ENCODE measurements at places on chromosomes 7 and 10.

DNA sequence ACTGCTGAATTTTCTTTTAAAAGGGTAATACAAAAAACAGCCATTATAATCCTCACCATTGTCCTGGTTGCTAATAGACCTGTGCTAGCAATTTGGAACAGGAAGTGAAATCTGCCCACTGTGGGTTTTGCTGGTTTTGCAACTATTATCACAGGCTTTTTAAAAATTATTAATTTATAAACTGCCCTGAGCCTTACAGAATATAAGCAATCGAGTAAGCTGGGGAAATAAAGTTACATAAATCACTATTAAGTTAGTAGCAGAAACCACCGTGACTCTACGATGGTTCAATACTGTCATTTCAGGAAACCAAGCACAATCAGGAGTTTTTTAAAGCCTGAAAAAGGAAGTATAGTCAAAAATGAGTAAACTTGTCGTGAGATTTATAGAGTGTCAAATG is 62.3 kb downstream of the TMEM26 start:
- DNase-seq, result no peak

GRCh38 chr7:24325708-24326107 is 41.7 kb downstream of the NPY start:
- no peak for DNase-seq

- DNase-seq, result no peak
These were observed 186.4 kb downstream of the LRRC4 start for GRCh38 chr7:127844707-127845331.

GRCh38 chr7:91043924-91044645 is 220.1 kb upstream of the FZD1 start:
- DNase-seq, result no peak

DNA sequence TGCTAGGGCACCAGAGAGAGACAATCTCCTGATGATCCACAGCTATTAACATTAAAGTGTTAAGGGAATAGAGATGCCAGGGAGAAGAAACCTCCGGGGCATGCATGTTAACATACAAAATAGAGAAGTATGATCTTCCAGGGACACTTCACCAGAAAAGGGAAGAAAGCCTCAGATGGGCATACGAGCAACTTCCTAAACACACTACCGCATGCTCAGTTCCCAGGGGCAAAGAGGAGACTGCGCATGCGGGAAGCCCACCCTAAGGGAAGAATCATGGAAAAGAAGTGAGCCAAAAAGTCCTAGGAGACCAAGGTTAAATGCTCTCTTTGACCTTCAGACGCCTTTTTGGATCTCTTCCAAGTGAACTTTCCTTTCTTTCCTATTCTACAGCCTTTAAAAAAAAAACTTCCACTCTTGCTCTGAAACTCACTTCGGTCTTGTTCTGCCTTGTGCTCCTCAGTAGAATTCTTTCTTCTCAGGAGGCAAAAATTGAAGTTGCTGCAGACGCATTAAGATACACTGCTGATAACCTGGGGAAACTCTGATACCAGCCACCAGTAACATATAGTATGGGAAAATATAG is 1211.3 kb downstream of the REEP3 start:
- DNase-seq, result no peak

GRCh38 chr7:7966141-7966734 is 2.4 kb upstream of the GLCCI1 start:
- DNase-seq, result no peak

- no peak for DNase-seq
These were observed 11.8 kb upstream of the RRP12 start for GRCh38 chr10:97412891-97413304.

DNA sequence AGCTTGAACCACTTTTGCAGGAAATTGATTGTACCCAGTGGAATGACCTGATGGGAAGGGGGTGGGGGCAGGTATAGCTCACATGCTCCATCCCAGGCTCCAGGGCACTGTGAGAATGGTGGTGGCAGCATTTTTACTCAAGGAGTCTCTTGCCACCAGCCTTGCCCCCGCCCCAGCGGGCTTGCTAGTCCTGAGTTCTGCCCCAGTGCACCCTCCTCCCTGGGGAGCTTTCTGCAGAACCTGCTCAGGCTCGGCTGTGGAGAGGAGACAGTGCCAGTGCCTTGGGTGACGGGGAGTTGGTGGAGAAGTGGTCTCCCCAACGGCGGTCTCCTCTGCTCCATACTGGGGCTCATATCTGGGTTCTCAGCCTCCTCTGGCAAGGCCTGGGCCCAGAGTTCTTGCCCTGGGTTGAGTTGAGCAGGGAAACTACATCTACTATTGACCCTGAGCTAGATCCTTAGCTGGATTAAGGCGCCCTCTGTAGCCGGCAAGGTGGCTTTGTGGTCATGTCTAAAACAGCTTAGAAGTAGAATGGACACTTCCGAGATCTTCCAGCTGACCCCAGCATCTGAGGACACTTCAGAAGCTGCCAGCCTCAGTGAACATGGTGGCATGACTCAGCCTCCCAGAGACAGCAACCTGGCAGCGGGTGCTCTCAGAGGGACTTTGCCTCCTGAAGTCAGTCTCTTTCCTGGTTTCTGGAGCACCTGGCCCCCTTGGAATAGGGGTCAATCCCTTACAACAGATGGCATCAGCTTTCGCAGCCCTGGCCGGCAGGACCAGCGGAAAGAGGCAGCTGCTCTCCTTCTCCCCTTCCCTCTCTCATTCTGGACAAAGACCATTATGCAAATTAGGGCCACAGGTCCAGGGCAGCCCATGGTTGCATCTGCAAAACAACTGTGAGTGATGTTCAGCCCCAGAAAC is 363.4 kb upstream of the MKI67 start:
- DNase-seq, result no peak

DNA sequence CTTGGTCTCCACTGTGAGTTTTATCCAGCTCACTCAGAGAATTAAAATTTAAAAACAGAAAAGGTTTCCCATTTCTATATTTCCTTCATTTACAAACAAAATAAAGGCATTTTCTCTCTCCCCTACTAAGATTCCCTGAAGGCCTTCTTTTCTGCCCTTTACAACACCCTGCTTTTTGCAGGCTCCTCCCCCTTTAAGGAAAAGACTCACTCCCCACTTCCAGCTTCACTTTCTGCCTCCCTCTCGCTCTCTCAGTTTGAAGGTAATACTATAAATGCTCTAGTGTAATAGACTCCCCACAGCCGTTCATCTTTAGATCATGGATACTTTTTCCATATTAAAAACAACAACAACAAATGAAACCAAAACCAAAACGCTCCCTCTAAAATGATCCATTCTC is 53.3 kb downstream of the CDHR3 start:
- DNase-seq, result no peak

GRCh38 chr10:60444494-60445064 is 54.9 kb upstream of the ANK3 start:
- DNase-seq, result no peak

GRCh38 chr7:86978808-86979506 is 80.5 kb downstream of the ELAPOR2 start:
- DNase-seq, result no peak

- DNase-seq, result peak; percentile 62
These were observed 787 bp downstream of the MAGI2 start for GRCh38 chr7:79452495-79453265.

DNA sequence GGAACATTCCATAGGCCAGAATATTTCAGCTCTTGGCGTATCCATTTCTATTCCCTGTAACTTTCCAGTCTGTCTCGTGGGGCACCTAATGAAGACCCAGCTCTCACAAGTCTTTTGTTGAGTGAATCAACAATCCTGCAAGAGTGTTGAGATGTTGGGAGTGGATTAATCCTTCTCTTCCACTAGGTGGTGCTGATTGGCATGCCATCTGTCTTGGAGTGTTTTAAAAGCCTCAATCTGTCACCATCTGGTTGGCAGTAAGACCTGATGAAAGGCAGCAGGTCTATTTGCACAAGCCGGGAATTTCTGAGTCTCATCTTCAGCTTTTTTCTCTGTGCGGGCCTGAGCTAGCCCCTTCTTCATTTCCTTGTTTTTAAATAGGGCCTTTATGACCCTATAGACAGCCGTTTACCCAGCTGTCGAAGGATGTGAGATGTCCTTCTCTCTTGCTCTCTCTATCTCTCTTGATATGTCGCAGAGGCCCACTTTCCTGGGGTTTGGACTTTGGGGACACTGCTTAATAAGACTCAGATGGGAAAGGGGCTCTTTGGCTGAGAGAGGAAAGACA is 180.5 kb downstream of the ZNF365 start:
- no peak for DNase-seq

GRCh38 chr7:155576416-155576815 is 30.1 kb upstream of the CNPY1 start:
- DNase-seq, result no peak

- no peak for DNase-seq
These were observed 558.7 kb upstream of the FOXK1 start for GRCh38 chr7:4123346-4123745.

DNA sequence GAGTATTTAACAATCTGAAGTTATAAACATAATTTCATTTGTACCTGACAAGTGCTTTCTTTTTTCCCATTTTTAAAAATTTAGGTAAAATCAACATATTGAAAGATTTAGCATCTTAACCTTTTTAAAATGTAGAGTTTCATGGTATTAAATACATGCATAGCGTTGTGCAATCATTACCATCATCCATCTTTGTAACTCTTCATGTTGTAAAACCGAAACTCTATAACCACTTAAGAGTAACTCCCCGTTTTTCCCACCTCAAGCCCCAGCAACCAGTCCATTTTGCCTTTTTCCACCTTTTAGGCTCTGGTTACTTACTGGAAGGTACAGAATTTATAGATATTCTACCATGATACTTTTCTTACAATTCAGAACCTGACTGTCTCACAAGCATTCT is 892.5 kb downstream of the DNAJB9 start:
- no peak for DNase-seq

DNA sequence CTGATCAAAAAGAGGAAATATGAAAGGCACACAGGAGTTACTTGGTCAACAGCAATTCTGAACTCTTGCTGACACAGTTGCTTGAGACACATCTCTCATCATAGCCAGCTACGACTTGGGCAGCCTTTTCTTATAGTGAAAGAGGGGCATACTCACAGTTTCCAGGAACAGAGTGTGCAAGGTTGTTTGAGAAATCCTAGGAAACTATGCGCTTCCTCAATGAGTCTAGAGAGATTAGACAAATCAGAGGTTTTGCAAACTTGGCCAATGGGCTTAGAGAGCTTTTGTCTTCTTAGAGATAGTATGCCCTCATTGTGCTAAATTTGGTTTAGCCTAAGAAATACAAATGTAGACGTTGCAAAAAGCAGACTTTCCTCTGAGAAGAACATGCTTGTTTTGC is 370.4 kb downstream of the HGF start:
- no peak for DNase-seq

DNA sequence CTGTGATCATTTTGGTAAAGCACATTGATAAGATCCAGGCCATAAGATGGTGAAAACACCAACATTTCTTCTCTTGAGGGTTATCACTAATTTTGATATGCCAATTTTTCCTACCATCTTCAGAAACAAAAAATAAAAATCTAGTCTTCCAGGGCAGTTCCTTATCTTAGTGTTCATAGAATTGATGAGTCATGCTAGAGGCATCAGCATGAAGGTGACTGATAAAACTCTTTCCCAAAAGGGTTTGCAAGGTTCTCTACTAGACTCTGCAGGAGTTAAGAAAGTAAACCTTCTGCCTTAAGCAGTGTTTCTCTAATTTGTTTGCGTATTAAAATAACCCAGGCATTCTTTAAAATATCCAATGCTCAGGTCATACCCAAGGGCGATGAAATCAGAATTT is 483.1 kb upstream of the CNTNAP2 start:
- no peak for DNase-seq

DNA sequence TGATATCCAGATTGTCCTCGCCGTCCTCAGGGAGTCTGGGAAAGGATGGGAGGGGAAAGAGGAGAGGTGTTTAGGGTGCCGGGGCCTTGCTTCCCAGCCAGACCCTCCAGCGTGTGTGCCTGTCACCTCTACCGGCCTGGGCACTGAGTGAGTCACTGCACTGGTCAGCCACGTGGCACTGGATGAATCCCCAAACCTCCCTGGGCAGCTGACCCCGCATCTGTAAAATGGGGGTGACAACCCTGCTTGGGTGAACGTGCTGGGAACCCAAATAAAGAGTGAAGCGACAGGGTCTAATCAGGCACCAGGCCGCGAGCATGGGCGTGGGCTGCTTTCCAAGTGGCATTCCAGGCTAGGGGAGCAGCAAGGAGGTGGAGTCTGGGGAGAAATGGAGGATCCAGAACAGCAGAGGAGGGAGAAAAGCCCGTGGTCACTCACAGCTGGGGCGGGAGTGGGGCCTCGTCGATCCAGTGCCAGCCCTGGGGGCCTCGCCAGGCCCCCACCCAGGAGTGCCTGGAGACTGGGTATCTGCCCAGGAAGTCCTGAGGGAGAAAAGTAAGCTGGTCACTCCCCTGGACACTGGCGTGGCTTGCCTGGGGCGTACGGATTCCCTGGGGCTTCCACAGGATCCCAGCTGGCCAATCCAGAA is 29.7 kb downstream of the KLRG2 start:
- no peak for DNase-seq

DNA sequence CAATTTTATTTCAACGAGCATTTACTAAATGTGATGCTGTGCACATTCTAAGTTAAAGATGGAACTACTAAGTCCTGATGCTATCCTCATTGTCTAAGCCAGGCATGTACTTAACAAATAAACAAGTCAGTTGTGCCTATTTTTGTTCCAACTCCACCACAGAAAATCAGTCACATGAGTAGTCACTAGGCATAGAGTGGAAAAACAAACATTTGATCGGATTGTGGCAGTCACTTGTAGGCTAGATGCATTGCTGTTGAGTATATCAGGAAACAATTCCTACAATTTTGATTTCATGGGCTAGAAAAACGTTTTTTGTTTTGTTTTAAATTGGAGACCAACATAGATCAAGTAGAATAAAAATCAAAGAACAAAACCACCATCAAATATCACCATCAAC is 177.6 kb upstream of the SLC25A13 start:
- DNase-seq, result no peak

DNA sequence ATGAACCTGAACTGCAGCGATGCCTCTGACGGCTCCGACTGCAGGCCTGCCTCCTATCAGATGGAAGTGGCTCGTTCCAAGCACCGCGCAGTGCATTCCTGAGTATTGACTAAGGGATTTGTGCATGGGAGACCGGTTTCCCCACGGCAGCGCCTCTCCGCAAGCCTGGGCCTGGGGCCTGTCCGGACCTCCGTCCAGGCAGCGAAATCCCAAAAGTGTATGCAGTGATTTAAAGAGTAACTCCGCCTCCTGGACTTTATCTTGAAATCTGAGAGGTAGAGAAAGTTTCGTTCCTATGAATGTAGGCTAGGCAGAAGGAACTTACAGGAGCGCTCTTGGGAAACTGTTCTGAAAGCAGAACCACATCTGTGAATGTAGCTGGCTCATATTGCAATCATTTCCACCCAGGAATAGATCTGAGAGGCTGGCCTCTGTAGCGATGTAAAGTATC is 106.2 kb upstream of the CELF2 start:
- DNase-seq, result peak; percentile 73

DNA sequence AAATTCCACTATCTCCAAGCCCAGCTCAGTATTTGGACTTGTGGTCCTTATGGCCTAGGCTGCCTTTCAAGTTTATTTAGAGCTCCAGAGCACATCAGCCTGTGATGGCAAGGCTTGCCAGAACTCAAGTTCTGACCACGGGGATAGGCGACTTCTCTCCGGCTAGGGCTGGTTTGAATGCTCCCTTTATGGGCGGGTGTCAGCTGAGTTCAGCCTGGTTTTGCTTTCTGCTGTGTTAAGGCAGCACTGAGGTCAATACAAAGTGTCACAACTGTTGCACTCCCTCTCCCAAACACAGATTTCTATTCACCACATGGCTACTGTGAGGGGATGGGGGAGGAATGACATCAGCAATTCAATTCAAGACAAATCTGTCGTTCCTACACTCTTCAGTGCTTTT is 318.1 kb upstream of the MYO3A start:
- no peak for DNase-seq

All from ecto neural progenitor cell (in vitro differentiated cells).